ENCODE measurements at places on chromosomes 12 and 14. TPM values are rescaled to one million over a fixed set of nuclear protein-coding genes. Genes with fewer than 3 reads are reported as not detected.

GRCh38 chr14:102493585-102493984 is 16.0 kb downstream of the ANKRD9 start:
- peak; percentile 24 for DNase-seq

DNA sequence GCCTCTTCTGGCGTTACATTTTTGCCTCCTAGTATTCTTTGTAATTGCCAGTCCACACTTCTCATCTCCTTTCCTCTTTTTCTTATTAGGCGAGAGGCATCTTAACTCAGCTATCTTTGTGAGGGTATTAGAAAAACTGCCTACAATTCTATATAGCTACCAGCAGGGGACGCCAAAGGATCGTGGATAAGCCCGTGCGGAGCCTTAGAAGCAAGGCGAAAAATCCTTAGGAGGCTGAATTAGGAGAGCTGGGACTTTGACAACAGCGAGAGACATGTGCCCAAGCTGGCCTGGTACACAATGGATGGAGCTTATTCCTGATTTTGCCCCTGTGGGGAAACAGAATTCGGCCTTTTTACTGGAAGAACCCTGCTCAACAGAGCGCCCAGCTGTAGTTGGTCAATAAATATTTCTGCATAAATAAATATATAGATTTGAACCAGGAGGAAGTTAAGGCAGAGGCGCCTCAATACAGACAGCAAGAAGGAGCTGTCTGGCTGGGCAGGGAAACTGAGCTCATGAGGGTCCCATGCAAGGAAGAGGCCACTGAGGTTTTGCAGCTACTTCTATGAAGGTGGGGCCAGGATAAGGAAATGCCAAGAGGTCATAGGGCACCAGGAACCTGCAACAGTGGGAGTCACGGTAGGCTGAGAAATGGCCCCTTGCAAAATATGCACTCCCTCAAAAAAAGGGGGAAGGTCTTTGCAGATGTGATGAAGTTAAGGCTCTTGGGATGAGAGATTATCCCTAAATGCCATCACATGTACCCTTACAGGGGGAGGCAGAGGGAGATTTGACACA is 14.6 kb upstream of the RBM19 start:
- no peak for DNase-seq

DNA sequence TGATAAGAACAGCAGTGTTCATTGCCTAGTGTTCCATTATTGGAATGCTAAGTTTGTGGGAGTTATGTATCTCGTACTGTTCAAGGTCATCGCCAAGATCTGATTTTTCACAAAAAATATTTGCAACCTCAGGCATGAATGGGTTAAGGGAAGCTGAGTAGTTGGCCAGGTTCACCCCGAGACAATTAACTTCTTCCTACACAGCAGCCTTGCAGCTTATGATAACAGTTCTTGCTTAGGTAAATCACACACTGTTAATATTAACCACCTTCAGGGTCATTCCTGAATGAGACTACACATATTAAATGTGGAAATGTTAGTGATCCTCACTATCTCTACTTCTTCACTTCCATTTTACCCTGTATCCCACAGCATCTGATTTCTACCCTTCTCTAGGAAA is 18.0 kb downstream of the FKBP11 start:
- DNase-seq, result no peak

DNA sequence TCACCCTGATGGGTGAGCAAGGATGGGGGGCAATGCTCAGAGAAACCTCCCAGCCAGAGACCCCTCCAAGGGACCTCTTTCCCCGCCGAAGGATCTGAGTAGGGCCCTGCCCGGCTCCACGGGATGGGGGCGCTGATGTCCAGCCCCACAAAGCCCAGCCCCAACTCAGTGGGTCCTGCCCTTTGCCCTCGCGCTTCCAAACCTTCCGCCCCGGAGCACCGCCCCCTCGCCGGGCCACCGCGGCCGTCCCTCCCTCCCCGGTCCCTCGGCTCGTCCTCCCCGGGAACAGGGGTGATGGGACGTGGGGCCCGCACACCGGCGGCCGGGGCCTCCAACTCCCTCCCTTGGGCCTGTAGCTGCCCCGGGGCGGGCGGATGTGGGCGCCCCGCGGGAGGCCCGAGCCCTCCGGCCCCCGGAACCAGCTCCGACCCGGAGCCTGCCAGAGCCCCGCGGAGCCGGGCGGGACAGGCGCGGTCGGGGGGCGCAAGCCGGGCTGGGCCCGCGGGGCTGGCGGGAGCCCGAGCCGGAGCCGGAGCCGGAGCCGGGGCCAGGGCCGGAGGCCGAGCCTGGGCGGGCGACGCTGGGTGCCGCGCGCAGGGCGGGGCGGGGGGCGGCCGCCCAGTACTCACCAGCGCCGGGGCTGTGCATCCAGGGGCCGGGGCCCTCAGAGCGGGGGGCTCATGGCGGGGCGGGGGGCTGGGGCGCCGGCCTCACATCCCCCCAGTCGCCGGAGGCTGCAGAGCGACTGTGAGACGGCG is 386 bp downstream of the HDAC7 start:
- peak; percentile 93 for DNase-seq

DNA sequence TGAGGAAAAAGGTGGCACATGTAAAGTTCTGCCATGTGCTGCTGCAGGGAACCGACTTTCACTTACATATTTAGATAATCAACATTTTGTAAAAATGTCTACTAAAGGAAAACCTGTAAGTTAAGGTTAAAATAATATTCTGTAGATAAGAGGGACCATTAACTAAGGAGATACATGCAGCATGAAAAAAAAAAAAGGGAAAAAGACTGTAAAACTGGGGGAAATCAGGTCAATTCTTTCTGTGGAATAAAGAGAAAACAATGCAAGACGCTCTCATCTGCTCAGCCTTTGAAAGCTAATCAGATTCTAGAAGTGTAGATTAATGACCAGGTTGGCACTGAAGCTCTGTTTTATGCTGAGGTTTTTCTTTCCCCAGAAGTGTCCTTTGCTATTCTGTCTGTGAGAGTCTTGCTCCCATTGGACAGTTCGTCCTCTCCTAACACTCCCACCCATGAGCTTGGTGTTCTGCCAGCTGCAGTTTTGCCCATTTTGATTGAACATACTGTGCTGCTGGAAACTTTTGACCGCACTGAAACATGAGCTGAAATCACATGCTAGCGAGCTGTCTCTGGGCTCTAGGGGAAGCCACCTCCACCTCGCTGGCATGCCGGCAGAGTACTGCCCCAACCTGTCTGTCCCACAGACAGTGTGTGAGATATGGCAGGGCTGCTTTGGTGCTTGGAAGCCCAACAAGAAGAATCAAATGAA is 39.7 kb downstream of the PPTC7 start:
- DNase-seq, result peak; percentile 91

DNA sequence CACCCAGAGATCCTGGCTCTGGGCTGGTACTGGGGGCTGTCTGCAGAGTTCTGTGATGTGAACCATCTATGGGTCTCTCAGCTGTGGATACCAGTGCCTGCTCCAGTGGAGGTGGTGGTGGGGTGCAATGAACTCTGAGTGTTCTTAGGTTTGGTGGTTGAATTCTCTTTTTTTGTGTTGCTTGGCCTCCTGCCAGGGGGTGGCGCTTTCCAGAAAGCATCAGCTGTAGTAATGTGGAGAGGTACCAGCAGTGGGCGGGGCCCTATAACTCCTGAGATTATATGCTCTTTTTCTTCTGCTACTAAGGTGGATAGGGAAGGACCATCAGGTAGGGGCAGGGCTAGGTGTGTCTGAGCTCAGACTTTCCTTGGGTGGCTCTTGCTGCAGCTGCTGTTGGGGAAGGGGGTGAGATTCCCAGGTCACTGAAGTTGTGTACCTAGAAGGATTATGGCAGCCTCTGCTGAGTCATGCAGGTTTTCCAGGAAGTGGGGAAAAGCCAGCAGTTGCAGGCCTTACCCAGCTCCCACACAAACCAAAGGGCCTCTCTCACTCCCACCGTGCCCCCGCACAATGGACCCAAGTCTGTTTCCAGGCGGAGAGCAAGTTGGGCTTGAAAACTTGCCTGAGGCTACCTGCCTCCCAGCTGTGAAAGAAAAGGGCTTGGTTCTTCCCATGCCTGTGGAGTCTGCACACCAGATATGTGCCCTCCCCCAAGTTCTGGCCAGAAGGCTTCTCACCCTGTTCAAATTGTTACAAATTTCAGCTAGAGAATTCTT is 18.6 kb downstream of the CCER1 start:
- no peak for DNase-seq

DNA sequence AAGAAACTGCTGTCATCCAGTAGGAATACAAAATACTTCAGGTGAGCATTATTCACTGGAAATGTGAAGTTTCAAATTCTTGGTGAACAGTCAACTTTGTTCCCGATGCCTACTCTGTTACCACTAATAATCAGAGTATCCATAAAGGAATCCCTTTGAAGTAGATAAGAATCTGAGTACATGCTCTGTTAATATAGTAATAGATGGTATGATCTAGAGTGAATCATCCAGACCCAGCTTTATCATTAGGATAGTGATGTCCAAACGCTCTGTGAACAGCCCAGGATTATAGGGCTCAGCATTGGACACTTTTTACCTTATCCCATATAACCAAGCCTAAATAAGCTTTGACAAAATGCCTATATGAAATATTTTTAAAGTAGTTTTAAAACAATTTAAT is 33.3 kb downstream of the PPP2R3C start:
- no peak for DNase-seq

- DNase-seq, result no peak
These were observed 8.6 kb downstream of the VTI1B start for GRCh38 chr14:67665868-67666267.

- DNase-seq, result no peak
These were observed 399.1 kb downstream of the GXYLT1 start for GRCh38 chr12:41745593-41745992.

GRCh38 chr12:131511803-131512561 is 198.9 kb upstream of the SFSWAP start:
- no peak for DNase-seq

- no peak for DNase-seq
These were observed 77.2 kb upstream of the EGLN3 start for GRCh38 chr14:34027990-34028495.

DNA sequence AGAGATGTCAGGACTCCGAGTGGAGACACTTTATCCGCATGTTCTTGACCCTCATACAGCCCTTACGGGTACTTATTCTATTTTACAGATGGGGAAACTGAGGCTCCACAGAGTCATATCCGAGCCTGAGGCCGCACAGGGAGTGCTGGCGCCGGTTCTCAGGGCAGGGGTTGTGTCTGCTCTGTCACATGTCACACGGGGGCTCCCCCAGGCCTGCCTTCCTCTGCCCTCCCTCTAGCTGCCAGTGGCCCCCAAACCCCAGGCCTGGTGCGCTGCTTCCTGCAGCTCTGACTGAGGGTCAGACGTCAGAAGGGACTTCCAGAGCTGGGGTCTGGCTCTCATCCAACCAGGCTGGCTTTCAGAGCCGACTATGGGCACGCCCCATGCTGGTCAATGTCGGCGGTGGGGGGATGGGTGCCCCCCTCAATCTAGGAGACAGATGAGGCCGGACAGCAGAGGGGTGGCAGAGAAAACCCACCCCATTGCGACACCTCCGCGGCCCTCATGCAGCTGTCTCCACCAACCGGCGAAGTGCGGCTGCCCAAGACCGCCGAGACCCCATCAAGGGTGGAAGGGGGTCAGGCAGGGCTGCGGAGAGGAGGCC is 811 bp upstream of the INF2 start:
- no peak for DNase-seq

DNA sequence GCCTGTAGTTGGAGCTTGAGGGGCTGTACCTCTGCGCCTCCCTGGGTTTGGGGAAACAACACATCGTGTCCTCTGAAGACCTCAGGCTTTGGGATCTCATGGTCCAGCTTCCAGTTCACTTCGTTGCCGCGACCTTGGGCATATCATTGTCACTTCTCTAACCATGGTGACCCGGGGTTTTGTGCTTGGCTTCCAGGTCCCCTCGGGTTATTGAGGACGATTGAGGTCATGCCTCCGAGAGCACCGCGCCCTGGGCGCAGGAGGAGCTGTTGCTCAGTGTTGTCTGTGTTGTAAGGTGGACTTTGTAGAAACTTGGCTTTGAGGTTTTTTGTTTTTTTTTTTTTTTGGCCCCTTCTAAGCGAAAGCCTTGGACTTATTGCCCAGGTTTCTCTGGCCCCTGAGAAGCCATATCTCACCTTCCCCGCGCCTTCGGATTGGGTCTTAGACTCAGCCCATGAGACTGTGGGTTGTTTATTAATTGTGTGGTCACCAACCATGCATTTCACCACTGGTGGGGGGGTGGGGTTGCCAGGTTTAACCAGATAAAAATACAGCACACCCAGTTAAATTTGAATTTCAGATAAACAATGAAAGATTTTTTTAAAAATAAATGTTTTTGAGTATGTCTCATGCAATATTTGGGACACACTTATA is 2.6 kb downstream of the BCL7A start:
- no peak for DNase-seq

DNA sequence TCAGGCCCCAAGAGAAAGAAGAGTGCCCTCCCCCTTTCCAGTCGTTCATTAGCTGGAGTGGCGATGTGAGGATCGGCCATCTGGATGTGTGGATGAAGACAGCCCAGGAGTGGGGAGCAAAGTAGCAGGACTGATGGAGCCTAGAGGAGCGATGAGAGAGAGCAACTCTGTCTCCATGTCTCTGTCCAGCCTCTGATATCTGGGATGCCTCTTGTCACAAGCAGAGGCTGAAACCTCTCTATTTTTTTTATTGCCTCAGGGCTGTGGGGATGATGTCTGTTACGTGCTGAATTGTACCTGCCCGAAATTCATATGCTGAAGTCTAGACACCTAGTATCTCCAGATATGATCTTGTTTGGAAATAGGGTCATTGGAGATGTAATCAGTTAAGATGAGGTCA is 2.7 kb downstream of the SERPINA11 start:
- DNase-seq, result no peak

- DNase-seq, result no peak
These were observed 40.4 kb downstream of the TMCC3 start for GRCh38 chr12:94609917-94610443.

ANKRD33 gene
- not detected for total RNA-seq

TROAP gene
- total RNA-seq, result 0.10 TPM

GLT1D1 gene
- total RNA-seq, result 0.67 TPM

PGF gene
- 7.7 TPM for total RNA-seq

DAO gene
- total RNA-seq, result 0.28 TPM

TAS2R8 gene
- total RNA-seq, result not detected

OR6S1 gene
- not detected for total RNA-seq

APOLD1 gene
- 45.1 TPM for total RNA-seq

ENTPD5 gene
- 12.2 TPM for total RNA-seq

KRT82 gene
- total RNA-seq, result not detected

OTX2 gene
- not detected for total RNA-seq

SIX4 gene
- total RNA-seq, result 3.2 TPM

KRT83 gene
- not detected for total RNA-seq

Measured in posterior vena cava (tissue), 2 donors.